Activated CD4-positive, alpha-beta T cell treated with anti-CD3 and anti-CD28 coated beads for 48 hours (primary cell): ENCODE measurements at places on chromosomes 16 and 17.

GRCh38 chr17:79681628-79682261, 49.0 kb upstream of the ENPP7 start:
- no peak for DNase-seq

GRCh38 chr17:70658317-70658716, 489.0 kb downstream of the KCNJ2 start:
- DNase-seq, result no peak

GRCh38 chr17:72176516-72176851, 55.7 kb downstream of the SOX9 start:
- DNase-seq, result no peak

DNA sequence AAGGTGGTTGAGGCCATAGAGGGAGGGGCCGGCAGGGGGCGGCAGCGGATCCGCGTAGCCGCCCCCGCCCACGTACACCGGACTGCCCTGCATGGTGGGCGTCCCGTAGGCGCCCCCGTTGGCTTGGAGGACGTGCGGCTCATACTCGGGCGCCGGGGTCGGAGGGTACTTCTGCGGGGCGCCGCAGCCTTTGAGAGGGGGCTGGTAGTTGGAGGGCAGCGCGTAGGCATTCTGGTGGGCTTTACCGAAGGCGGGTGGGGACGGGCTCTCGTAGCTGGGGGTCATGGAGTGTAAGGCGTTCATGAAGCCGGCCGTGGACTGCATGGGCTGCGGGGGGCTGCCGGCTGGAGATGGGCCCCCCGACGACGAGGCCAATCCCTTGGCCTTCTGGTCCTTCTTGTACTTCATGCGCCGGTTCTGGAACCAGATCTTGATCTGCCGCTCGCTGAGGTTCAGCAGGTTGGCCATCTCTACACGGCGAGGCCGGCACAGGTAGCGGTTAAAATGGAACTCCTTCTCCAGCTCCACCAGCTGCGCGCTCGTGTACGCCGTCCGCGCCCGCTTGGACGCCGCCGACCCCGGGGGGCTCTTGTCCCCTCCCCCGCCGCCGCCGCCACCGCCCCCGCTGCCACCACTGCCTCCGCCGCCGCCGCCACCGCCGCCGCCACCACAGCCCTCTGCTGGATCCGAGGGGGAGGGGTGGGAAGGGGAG, 5.7 kb upstream of the HOXB2 start:
- DNase-seq, result no peak

- no peak for DNase-seq
Measured at GRCh38 chr17:19719355-19720209, 3.2 kb upstream of the SLC47A2 start.

- DNase-seq, result no peak
Measured at GRCh38 chr16:79685871-79686270, 85.3 kb upstream of the MAF start.

GRCh38 chr16:9790199-9790598, 392.0 kb downstream of the GRIN2A start:
- DNase-seq, result no peak

GRCh38 chr16:30184096-30184890, 891 bp downstream of the CORO1A start:
- peak; percentile 78 for DNase-seq
